Neural progenitor cell (in vitro differentiated cells): ENCODE measurements at places on chromosomes 1 and 21. TPM values are rescaled to one million over a fixed set of nuclear protein-coding genes. Genes with fewer than 3 reads are reported as not detected.
A peak's percentile ranks its signal among the peaks of the same experiment; 100 is the strongest.

GRCh38 chr1:182129398-182129797 is 67.9 kb upstream of the ZNF648 start:
- DNase-seq: no peak

- peak; percentile 95 for DNase-seq
Observed at GRCh38 chr1:54378157-54378873, 27.9 kb downstream of the SSBP3 start.

DNA sequence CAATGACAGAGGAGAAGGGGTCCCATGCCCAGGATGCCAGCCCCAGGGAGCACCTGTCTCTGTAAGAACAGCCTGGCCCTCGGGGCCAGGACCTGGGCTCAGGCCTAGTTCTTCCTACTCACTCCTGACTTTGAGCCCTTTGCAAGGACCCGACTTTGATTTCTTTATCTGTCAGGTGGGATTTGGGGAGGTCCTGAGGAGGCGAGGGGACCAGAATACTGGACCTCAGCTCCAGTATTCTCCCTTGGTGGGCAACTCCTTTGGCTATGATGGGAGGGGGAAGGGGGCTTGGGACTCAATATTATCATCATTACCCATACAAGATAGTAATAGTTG is 18.1 kb downstream of the KCNQ4 start:
- no peak for DNase-seq

- no peak for DNase-seq
Observed at GRCh38 chr1:159647616-159648015, 60.0 kb downstream of the APCS start.

DNA sequence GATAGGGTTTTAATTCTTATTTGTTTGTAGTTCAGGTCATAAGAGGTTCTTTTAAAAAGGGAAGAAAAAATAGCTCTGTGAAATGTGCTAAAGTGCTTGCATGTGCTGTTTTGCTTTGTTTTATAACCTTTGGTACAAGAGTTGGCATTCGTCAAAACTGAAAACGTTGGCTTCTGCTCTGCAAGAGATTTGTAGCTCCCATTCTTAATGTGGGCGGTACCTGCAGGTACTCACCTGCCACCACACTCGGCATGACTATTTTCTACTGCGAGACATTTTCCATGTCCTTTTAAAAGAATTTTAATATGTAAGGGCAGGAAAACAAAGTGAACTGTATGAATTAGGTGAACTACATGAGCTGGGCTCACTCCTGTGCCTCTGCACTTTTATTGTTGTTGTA is 92.6 kb downstream of the ADARB1 start:
- DNase-seq: no peak

DNA sequence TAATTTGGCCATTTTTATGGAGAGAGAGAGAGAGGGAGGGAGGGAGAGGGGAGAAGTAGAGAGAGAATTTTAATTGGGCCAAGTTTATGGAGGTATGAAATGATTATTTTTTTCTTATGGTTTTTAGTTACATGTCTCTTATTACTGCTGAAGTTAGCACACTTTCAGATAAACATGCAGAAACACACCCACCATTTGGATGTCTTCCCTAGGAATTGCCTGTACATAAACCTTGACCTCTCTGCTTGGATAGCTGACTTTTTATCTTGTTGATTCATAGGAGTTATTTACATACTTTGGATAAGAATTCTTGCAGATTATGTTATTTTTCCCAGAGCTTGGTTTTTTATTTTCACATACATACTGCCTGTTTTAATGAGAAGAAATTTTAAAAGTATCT is 310.2 kb upstream of the ADAMTS5 start:
- DNase-seq: no peak

DNA sequence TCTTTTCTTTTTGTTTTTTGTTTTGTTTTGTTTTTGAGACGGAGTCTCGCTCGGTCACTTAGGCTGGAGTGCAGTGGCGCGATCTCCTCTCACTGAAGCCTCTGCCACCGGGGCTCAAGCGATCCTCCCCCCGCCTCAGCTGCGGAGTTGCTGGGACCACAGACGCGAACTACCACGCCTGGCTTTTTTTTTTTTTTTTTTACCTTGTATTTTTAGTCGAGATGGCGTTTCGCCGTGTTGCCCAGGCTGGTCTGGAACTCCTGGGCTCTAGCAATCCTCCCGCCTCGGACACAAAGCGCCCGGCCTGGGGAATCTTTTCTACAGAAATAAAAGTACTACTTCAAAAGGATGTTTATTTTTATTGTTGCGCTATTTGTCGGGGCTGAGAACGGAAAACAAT is 1.1 kb upstream of the SETDB1 start:
- no peak for DNase-seq

GRCh38 chr1:209652873-209653401 is 712 bp upstream of the LAMB3 start:
- no peak for DNase-seq

GRCh38 chr1:201501812-201502510 is 5.0 kb downstream of the CSRP1 start:
- no peak for DNase-seq

DNA sequence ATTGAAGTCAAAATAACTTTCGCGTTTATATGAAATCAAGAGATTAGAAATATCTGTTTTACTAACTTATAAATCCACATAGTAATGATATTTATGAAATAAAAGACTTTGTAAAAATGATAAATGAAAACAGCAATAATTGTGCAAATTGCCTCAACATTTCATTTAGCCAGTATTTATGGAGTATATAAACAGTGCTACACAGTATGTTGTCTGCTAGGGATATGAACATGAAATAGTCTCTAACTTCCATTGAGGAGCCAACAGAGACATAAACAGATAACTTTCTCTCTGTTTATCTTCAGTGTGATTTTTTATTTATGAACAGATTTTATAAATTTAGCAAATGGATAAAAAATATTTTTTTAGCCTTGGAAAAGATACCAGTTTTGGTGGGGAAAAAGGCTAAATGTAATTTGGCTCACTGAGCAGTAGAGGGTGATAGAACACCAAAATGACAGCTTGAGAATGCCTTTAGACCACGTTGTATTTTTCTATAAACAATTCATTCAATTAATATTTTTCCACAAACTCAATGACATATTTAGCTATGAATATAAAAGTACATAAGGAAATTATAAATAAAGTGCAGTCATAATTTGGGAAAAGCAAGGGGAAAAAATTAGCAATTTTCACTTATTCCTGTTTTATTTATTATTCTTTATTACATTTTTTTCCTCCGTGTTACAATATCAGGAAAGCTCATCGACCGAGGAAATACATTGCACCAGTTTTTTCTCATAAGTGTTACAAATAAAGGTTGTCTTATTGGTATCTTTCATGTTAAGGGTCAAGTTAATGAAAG is 47.5 kb upstream of the EEIG2 start:
- peak; percentile 27 for DNase-seq

DNA sequence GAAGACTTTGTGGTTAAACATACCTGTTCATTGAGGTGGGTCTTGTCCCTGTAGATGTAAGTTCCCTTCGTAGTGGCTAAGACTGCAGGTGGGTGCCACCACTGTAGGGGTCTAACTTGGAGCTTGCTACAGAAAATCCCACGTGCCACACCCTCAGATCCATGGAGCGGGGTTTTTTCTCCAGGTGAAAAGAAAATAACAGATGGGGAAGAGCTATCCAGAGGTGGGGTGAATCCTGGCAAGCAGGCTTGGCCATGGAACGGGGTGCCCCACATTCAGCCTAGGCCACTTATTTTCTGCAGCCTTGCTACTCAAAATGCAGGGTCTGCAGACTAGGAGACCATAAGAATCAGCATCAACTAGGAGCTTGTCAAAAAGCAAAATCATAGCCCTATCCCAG is 24.0 kb downstream of the EXOC8 start:
- DNase-seq: no peak

- no peak for DNase-seq
Observed at GRCh38 chr1:48674641-48675040, 102.0 kb downstream of the BEND5 start.

DNA sequence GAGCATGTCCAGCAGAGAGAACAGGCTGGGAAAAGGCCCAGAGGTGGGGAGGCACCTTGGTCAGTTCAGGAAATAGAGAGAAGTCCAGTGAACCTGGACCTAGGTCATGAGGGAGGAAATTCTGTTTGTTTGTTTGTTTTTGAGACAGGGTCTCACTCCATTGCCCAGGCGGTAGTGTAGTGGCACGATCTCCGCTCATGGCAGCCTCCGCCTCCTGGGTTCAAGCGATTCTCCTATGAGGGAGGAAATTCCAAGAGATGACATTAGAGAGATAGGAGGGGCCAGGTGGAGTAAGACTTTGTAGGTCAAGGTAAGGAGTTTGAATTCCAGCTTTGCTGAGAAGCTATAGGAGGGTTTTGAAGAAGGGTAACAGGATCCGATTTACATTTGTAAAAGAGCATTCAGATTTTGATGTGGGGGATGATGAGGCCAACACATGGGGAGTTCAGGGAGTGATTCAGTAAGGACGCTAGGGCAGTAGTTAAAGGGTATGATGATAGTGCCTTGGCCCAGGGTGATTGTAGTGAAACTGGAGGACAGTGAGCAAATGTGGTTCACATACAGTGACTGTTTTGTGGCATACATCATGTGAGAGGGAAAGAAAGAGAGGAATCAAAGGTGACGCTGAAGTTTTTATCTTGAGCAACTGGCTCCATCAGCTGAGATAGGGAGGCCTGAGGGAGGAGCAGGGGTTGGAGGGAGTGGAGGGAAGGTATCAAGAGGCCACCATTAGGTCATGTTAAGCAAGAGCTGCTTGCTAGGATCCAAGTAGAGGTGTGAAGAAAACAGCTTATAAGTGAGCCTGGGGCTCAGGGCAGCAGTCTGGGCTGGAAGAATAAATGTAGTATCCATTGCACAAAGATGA is 8.3 kb upstream of the TRABD2B start:
- DNase-seq: no peak

DNA sequence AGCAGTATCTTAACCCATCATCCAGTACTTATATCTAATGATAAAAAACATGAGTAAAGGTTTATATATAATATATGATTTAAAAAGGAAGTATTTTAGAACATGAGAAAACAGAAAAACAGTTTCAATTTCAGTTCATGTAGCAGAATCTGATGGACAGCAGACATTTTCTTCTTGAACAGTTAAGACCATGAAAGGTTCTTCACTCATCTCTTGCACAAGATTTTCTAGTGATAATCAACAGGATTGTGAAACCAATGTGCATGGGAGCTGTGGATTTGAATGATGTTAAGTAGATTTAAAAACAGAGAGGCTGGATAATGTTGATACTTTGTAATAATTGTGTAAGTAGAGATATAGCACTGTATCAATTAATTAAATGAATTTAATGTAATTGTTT is 1297.6 kb downstream of the BRINP3 start:
- no peak for DNase-seq

DNA sequence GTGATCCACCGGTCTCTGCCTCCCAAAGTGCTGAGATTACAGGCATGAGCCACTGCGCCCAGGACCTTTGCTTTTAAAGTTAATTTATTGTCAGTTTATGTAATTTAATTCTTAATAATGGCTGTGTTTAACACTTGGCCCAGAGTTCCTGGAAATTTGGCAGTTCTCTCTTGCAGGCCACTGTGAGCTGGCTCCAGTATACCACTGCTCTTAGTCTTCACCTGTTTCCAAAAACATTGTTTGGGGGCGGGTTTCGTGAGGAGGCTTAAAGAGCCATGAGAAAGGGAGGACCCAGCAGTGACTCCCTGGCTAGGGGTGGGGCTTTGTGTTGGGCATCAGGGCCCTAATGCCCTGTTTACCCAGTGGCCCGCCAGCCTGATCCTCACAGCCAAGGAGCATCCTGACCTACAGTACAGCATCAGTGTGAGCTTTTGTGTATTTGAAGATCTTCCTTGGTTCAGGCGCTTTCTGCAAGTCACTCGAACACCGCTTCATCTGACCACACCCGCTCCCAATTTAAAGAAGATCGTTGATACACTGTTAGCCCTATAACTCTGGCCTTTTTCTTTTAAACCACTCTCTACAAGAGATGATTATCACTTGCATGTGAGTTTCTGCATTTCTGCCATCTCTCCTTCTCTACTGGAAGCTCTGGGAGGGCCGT is 12.0 kb upstream of the BGLAP start:
- no peak for DNase-seq

DNA sequence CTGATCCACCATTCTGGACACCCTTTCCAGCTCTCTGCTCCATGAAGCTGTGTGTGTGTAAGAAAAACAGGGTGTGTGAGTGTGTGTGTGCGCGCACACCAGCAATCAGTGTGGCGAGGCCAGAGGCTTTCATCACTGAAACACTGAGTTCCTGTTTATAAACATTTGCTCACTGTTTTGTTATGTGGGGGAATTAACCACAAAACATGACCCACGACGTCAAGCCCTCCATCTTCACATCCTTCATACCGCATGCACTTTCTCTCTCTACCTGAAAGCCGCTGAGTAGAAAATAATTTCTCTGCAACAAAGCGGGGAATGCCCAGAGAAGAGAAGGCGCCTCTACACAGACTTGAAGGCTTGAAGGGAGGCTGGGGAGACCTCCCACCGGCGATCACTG is 148.9 kb upstream of the IRF2BP2 start:
- no peak for DNase-seq

DNA sequence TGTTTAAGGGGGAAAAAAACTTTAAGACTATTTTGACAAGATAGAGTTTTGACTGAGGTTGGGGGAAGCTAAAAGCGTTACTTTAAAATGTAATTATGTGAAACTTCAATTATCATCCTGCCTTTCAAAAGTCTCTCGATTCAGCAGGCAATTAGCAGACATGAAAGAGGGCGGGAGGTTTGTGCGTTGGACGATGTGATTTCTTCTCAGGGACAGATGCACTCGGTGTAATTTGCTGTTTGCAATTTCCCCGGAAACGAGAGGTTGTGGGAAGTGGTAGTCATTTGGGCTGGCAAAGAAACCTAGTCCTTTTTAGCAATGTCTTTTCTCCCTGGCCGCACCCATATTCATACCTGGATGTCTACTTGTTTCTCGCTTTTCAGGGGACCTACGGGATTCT is 27.1 kb downstream of the KAZN start:
- DNase-seq: peak; percentile 54

DNA sequence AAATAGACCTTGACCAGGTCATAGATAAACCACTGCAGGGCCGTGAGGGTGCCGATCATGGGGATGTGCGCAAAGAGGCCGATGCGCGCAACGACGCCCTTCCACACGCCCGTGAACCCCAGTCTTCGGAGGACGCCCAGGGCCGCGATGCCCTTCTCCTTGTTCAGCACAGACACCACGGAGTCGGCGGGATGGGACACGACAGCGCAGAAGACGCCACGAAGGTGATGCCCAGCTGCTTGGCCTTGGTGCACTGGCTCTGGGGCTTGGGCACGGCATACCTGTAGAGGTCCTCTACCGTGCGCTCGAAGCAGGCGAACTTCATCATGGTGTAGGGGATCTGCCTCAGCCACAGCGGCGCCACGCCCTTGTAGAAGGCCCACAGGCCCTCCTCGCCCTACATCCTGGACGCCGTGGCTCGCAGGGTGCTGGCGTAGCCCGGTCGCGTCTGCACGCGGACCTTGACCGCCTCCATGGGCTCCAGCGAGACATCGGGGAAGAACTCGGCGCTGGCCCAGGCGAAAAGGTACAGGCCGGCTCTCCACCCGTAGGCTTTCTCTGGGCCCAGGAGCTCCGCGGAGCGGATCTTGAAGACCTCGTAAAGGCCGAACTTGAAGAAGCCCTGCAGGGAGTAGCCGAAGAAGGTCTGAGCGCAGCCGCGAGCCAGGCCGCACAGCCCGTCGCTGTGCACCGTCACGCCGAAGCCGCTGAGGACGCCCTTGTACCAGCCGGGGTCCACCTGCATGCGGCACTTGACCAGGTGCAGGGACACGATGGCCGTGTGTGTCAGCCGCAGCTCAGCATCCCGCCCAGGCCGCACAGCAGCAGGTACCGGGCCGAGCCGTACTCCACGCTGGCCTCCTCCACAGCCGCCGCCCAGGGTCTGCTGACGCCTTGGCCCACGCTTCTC is 20.5 kb upstream of the DMRTB1 start:
- DNase-seq: no peak

Gene TLCD4
- total RNA-seq: 3.2 and 5.7 TPM in 2 replicates

Gene VWA5B1
- not detected in 2 replicates for total RNA-seq

Gene KCNT2
- total RNA-seq: 24.1 and 29.8 TPM in 2 replicates

Gene MYOC
- total RNA-seq: not detected in 2 replicates

Gene NUDT4B
- total RNA-seq: 10.9 and 21.5 TPM in 2 replicates

Gene GBP6
- not detected in 2 replicates for total RNA-seq
